ENCODE measurements at places on chromosomes 7 and 10.

- DNase-seq, result no peak
Observed at GRCh38 chr7:155513543-155514285, 32.6 kb downstream of the CNPY1 start.

GRCh38 chr10:117518246-117518645 lies 24.3 kb upstream of the EMX2 start:
- no peak for DNase-seq

GRCh38 chr7:129225931-129226572 lies 1.2 kb downstream of the AHCYL2 start:
- no peak for DNase-seq

DNA sequence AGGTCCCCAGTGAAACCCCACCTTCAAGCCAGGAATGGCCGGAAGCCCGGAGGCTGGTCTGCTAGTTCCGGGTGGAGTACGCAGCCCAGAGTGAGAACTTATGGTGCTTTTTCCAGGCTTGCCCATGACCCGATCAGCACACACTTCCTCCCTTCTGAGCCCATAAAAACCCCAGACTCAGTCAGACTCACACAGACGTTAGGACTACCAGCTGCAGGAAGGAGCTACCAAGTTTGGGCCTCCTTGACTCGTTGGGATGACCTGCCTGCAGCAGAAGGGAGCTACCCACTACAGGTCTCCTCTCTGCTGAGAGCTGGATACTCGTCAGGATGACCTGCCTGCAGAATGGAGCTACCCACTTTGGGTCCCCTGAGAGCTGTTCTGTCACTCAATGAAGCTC lies 39.1 kb downstream of the SCRN1 start:
- DNase-seq, result no peak

GRCh38 chr10:2844925-2845324 lies 222.4 kb upstream of the PFKP start:
- no peak for DNase-seq

DNA sequence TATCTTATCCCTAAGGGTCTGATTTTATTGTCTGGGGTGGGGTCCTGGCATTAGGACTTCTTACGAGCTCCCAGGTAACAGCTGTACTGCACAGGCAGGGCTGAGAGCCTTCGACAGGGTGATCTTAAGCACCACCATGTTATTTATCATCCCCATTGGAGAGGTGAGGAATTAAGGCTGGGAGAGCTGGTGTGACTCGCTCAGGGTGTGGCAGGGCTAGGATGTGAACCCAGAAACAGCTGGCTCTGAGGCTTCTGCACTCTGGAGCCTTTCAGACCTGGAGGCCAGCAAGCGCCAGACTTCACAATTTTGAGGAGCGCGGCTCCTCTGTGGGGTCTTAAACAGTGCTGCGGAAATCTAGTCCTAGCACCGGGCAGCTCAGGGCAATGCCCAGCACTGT lies 27.4 kb upstream of the NDST2 start:
- peak; percentile 58 for DNase-seq
